Activated CD8-positive, alpha-beta memory T cell treated with anti-CD3 and anti-CD28 coated beads for 48 hours (primary cell): ENCODE measurements at places on chromosomes 13 and 19.

DNA sequence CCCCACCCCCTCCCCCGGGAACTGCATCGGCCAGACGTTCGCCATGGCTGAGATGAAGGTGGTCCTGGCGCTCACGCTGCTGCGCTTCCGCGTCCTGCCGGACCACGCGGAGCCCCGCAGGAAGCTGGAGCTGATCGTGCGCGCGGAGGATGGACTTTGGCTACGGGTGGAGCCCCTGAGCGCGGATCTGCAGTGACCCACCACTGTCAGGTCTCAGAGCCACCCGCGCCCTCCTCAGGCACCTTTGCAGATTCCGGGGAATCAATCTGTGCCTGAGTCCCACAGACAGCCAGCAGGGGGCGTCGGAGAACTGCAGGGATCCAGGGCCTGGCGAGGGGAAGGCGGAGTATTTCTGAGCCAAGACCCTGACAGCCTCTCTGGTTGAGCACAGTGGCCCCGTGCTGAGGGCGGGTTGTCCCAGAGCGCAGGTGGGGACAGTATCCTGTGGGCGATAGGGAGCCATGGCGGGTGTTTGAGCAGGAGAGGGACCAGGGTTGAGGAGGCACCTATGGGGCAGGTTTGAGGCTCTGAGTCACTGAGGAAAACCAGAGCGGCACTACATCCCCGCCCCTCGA lies 30.4 kb upstream of the CYP4F8 start:
- peak; percentile 59 for DNase-seq

- no peak for DNase-seq
Observed at GRCh38 chr13:97021241-97021640, 27.0 kb upstream of the OXGR1 start.

GRCh38 chr19:5914946-5915781 lies 1.1 kb downstream of the CAPS start:
- no peak for DNase-seq

- no peak for DNase-seq
Observed at GRCh38 chr19:35115177-35115951, at the start of gene FXYD3. Gene FXYD3, plus strand, starts transcription at chr19:35115823. Its CDS starts 3,554 bp downstream, at chr19:35119377.

DNA sequence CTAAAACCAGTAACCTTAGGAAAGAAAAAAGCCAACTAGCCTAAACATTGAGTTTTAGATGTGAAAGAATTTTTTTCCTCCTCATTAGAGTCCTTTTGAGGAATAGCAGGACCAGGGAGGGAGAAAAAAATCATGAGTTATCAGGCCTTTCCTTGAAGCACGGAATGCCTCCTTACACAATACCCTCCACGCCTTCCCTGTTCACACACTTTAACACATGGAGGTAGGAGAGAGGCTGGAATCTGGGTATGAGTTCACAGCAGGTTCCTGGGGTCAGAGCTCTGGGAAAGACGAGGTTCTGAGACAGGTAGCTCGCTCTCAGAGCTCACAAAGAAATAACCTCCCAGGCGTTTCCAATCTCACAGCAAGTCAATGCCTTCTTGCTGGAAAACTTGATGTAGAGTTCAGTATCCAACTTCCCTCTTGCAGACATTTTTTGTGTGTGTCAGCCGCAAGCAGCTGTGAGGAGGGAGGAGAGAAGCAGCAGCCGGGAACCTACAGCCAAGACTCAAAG lies 716 bp downstream of the ZNF573 start:
- no peak for DNase-seq

DNA sequence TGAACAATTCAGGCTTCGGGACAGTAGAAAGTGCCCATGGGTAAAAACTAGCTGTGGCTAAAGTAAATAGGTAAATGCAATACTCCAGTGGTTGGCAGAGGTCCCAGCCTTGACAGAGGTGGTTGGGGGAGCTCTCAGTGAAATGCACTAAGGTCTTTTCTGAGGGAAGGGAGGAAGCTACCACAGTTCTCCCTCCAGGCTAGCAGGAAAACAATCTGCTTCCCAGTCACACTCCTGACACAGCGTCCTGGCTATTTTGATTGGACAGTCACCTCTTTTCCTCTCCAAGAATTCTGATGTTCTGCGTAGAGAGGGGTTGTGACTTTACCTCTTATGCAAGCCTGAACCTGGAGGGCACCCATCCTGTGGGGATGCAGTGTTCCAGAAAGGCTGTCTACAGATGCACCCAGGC lies 128.7 kb downstream of the CYSLTR2 start:
- DNase-seq: no peak

- no peak for DNase-seq
Observed at GRCh38 chr19:51398096-51398704, 7.8 kb upstream of the C19orf84 start.

GRCh38 chr19:50308991-50309390 lies 20.2 kb downstream of the KCNC3 start:
- no peak for DNase-seq

GRCh38 chr19:1510442-1510806 lies 2.4 kb downstream of the ADAMTSL5 start:
- no peak for DNase-seq

- DNase-seq: no peak
Observed at GRCh38 chr19:19475849-19476828, 39.2 kb downstream of the TSSK6 start.

- DNase-seq: no peak
Observed at GRCh38 chr19:15144046-15144646, 36.9 kb downstream of the SYDE1 start.

DNA sequence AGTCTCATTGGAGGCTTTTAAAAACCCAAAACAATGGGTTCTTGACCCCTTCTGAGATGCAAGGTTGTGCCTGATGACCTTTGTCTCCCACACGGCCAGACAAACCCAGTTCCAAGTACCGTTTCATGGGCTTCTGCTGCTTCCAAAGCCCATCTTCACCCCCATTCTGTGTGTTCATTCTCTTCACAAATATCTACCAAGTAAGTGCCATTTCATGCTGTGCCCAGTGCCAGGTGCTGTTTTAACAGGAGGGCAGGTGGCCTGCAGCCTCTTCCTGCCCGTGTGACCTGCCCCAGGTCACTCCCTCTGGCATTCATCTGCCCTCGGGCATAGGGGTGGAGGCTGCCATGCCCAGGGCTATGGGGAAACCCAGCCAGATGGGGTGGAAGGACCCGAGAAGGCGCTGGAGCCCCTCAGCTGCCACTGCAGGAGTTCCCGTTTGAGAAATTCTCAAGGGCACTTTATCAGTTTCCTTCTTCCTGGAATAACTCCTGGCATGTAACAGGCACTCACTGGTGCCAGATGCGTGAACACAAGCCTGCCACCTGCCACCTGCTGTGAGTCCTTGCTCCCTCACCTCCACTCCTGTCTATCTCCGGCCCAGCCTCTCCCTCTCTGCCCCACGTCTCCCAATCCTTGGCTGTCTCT lies 12.5 kb downstream of the CAPN12 start:
- no peak for DNase-seq

DNA sequence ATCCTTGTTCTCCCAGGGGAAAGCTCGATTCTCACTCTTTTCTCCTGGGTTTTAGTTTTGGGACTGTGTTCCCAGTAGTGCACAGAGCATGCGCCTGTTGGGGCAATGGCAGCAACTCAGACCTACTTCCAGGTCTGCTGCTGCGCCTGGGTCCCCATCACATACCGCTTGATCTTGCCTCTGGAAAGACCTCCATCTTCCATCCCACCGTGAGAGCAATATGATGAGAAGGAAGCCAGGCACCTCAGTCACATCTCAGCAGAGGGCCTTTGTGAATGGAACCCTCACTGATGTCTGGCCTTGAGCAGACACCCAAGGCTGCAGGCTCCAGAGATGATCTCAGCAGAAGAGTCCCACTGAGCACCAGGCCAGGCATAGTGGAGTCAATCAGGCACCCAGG lies 176.8 kb upstream of the ZNF507 start:
- no peak for DNase-seq

- DNase-seq: no peak
Observed at GRCh38 chr13:59269476-59269875, 894.3 kb downstream of the DIAPH3 start.

DNA sequence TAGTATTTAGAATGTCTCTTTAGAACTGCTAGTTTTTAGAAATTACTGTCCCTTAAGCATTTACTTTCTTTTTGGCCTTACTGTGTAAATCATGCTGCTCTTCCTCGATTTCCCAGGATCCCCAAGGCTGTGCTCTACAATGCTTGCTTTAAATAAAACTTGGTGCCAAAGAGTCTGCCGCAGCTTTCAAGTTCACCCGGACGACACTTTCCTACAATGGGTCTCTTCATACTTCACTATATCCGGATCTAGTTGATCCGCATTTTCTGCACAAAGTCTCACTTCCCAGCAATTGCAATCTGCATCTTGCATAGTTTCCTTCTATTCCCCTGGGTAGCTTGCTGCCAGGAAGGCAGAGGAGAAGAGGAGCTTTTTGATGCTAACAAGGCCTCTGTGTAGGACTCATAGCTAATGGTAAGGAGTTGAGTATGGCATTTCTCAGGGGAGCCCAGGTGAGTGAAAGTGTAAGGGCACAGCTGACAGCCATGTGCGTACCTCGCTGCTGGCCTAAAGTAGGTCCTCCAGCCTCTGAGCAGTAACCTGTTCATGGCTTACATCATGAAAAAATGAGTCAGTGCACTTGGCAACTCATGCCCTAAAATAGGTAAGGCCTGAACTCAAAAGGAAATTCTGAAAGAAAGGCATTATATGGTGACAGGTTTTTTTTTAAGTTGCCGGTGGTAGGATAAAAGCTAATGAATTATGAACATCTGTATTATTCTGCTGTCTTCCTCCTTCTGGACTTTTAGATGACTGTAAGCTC lies 101.6 kb downstream of the ENOX1 start:
- no peak for DNase-seq

- DNase-seq: no peak
Observed at GRCh38 chr13:76958841-76959432, 10.6 kb downstream of the ACOD1 start.

DNA sequence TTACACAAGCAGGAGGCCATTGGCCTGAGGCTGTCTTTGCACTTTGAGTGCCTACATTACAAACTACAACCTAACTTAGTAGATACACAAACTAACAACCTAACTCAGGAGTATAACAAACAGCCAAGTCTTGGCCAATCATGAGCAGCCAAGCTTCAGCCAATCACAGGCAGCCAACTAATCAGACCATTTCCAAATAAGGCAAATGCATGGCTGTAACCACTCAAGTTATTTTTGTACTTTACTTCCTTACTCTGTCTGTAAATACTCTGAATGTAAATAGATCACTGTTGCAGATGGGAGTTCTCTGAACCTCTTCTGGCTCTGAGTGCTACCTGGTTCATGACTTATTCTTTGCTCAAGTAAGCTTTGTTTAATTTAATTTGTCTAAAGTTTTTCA lies 748.1 kb upstream of the SGCG start:
- DNase-seq: no peak

DNA sequence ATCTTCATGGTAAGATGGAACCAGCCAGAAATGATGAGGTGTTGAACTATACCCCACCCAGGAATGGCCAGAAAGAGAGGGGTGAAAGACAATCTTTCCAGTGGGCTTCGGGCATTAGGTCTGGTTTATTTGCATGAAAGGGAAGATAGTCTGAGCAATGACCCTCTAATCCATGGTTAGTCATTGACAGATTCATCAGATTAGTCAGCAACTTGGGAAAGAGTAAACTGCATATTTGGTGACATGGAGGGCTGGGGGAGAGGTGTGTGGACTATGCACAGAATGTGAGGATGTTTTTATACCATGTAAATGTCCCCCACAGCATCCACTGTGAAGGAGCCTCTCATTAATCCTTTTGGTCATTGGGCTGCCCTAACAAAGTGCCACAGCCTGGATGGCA lies 30.1 kb upstream of the USP12 start:
- no peak for DNase-seq
